Fibroblast of upper back skin (primary cell): ENCODE measurements at places on chromosomes 3 and 15.

DNA sequence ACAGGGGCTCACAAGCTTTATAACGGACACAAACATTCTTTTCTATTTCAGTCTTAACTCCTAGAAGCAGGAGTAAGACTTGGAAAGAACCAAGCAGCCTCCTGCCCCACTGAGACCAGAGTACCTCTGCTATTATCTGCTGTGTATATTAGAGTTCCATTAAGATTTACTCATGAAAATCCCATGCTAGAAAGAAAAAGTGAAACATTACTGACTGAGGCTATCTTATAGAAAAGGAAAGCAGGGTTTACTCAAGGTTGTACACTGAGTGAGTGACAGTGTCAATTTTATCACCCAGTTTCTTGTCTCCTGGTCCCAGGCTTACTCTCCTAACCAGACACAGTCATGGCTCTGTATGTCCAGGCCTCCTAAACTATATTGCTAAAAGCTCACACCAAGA is 97.9 kb upstream of the SOX2 start:
- DNase-seq, result no peak

DNA sequence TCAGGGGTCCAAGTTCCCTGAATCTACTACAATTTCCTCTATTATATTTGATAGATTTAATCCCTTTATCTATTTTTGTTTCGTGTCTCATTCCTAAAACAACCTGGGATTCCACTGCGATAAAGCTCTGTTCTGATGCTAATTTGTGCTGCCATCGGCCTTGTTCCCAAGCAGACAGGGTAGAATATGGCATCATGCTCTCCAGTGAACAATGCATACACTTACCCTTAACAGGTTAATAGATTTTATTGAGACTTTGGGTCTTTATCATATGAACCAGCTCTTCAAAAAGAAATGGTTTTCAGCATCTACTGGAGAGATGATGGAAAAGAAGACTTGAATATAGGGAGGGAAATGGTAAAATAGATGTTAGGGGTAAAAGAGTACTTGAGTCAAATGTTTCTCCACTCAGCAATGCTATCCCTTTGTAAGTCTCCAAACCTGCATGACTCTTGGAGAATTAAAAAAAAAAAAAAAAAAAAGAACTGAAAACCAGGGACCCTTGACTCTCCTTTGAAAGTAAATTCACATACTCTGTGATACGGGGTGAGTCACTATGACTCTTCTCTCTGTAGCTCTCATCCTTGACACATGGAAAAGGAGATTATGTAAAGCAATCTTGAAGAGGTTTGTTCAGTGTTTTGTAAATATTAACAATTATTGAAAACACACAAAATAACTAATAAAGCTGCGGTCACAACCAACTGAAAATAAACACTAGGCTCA is 268.8 kb downstream of the ZBTB20 start:
- DNase-seq, result peak; percentile 41

DNA sequence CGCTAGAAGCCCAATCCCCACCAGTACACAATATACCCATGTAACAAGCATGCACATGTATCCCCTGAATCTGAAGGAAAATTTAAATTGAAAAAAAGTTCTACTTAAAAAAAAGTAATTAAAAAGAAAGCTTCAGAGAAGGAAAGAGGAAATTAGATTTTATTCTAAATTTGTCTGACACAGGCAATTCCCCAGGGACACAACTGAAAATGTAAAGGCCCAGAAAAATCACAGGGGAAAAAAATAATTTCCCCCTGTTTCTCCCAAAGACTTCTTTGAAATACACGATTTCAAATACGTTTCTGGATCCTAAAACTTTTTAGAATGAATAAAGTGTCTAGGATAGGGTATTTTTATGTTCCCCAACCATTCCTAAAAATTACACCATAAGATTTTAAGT is 42.9 kb downstream of the SEMA5B start:
- DNase-seq, result no peak

GRCh38 chr15:41553731-41554130 is 5.3 kb upstream of the TYRO3 start:
- DNase-seq, result peak; percentile 45

DNA sequence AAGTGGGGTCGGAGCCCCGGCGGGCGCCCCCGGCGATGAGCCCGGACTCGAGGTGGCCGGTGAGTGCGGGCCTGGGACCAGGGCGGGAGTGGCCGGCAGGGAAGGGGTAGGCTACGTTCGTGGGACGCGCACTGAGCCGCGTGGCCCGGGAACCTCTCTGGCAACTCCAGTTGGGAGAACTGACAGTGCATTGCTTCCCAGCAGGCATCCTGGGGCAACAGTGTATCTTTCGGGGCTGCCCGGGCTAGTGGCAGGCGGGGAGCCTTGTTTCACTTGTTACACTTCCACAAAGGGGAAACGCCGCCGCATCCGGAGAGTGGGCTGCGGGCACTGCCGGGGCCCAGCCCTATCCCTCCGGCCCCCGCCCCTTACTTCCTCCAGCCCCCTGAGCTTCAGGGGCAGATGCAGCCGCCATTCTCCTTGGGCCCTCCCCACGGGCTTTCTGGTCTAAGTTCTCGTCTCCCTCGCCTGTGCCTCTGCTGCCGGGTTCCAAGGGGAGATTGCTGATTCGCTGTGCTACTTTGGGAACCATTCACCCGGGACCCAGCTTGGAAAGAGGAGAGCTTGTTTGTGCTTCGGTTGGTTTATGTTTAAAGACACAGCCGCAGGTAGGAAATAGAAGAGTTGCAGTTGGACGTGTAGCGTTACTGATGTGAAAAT is 675 bp downstream of the BRPF1 start:
- no peak for DNase-seq

DNA sequence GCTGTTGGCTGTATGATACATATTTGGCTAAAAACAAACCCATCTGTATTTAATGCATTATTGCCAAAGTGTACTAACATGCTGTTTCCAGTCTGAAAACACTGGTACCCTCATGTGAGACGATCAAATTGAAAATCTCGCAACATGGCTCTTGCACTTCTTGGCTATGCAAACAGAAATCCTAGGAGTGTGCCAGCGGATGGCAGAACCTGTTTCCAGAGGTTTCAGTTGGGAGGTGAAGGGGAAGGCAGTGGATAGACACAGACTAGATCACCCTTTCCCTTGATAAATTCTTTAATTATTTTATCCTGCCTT is 350.3 kb downstream of the TUSC7 start:
- DNase-seq, result no peak

- DNase-seq, result no peak
Measured at GRCh38 chr3:197756704-197757103, 7.0 kb downstream of the FYTTD1 start.

DNA sequence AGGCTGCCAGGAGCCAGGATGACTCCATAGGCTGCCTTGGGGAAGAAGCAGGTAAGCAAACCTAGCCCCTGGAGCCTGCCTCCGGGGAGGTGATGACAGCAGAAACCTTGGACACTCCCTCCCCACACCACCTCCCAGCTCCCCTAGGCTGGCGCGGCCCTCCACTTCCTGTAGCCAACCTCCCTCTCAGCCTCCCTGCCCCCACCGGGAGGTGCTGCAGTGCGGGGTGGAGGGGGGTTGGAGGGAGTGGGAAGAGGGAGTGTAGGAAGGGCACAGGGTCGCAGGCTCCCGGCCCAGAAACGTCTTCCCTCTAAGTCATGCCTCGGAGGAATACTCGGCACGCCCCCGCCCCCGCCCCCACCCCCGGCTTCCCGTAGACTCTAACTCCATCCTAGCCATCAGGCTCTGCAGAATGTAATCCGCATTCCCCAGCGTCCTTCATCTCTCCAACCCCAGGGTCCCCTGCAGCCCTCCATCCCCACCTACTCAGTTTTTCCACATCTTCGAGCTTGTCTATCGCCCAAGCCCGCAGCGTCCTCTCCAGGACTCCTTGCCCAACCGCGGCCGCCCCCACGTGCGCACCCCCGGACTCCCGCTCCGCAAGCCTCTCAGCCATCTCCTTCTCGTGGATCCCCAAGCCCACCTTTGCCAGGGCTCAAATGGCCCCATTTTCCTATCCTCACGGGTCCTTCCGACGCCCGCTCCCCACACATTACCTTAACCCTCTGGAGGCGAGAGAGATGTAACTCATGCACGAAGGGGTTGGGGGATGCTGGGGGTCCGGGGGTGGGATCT is 528 bp downstream of the LPCAT4 start:
- peak; percentile 59 for DNase-seq

- no peak for DNase-seq
Measured at GRCh38 chr3:177596816-177597271, 399.6 kb upstream of the TBL1XR1 start.

GRCh38 chr3:195115600-195116406 is 155.2 kb downstream of the XXYLT1 start:
- DNase-seq, result no peak

GRCh38 chr3:14428087-14429033 is 26.0 kb downstream of the SLC6A6 start:
- DNase-seq, result no peak

GRCh38 chr15:40263024-40263754 is 19.7 kb downstream of the ANKRD63 start:
- peak; percentile 40 for DNase-seq

DNA sequence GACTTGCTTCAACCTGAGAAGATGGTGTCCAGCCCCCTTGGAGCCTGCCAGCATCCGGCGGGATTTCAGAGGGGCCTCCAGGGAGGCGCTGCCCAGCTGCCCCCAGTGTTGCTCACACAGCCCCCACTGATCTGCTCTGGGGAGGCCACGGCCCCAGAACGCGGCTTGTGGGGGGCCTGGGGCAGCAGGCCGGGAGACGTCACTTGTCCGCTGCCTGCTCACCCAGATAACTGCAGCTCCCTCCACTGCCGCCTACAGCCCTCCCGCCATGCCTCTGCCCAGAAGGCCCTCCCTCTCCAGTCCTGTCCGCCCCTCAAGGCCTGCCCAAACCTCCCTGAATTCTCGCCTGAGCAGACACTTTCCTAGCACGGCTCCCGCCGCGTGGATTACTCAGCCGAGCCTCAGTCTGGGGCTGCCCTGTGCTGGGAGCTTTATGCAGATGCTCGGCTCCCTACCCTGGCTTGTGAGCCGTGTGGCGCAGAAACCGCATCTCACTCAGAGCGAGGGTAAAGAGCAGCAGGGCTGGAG is 17.2 kb upstream of the ADIPOQ start:
- DNase-seq, result peak; percentile 85

DNA sequence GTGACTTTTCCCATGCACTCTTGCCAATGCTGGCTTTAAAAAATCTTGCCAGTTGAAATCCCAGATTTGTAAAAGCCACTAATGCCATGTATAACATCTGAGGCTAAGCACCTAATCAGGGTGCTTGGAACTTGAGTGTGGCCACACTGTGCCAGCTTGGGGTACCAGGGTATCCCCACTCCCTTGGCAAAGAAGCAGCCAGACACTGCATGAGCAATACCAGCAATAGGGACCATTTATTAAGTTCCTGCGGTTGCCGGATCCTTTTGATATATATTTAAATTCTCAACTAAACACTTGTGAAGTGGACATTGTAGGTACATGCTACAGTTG is 2.2 kb upstream of the RHCG start:
- no peak for DNase-seq

- no peak for DNase-seq
Measured at GRCh38 chr3:126003447-126004190, 34.6 kb downstream of the ROPN1B start.

- DNase-seq, result peak; percentile 64
Measured at GRCh38 chr3:132659365-132660051, at the start of gene ACAD11. Gene ACAD11, minus strand, starts transcription at chr3:132659809. Its CDS starts 58 bp downstream, at chr3:132659751.

DNA sequence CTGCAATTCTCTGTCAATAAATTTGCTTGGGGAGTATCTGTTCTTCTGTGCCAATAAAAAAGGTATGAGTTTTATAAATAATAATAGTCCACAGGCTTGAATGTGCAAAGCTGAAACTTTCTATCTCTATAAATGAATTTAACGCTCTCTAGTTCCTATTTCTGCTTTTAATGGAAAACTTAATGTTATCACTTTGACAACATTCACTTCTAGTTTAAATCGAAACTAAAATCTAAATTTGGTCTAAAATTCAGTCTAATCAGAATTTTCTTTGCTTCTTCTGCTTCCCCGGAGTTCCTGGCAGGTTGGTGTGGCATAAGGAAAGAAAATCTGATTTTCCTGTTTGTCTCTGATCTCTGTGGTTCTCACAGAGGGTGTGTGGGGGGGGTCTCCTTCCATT is 450.1 kb upstream of the TBL1XR1 start:
- DNase-seq, result no peak

- DNase-seq, result no peak
Measured at GRCh38 chr3:72537448-72537847, 310.8 kb downstream of the SHQ1 start.

GRCh38 chr15:77870195-77871065 is 207.1 kb downstream of the TBC1D2B start:
- DNase-seq, result peak; percentile 50

DNA sequence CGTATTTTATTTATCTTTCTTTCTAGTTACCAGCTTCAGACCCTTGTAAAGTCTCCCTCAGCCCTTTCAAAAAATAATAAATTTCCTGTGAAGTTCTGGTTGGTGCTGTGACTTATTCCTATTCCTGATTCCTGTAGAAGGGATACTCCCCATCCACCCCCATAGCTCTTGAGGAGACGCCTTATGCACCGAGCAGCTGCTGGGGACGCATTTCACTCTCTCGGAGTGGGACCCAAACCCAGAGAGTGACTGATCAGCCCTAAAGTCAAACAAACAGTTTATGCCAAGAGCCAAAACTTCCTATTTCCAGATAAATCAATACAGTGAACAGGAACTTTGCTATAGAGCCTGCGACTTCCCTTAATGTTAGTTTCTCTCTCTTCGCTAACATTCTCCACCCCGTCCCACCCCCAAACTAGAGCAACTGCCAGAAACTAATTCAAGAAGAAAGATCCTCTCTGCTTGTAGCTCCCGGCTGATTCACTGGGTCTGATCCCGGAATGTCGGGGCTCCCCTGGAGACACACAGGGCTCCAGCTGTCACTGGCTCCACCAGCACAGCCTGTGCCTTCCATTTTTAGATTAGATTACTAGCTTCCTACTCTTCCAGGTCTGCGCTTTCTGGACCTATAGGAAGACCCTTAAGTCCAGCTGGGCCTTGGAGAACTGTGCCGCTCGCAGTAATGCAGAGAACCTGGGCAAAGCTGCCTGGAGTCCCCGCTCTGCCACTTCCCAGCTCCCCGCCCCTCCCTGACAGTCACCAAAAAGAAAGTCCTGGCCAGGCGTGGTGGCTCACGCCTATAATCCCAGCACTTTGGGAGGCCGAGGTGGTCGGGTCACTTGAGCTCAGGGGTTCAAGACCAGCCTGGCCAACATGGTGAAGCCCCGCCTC is 45.2 kb downstream of the KLHL25 start:
- DNase-seq, result peak; percentile 50

DNA sequence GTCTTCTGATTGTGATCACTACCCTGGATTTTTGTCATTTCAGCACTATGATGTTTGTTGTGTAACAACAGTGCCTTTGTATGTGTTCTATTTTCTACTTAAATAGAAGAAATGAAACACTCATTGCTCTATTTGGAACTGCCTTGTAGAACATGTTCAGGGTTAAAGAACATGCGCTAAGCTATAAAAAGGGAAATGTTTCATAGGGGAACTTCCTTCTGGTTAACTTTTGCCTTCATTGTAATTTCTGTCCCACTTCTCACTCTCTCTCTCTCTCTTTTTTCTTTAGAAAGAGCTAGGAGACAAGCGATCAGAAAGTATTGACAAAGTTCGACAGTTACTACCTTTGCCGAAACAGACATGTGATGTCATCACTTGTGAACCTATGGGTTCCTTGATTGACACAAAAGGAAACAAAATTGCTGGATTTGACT is at the start of gene P2RY12:
P2RY12 (minus strand) TSS at position 13 of the 434 bp plus-strand sequence. CDS start 45,908 bp downstream, outside the sequence.
- no peak for DNase-seq

GRCh38 chr3:33658991-33659848 is 58.8 kb downstream of the CLASP2 start:
- peak; percentile 63 for DNase-seq
